Thoracic aorta (tissue), 2 donors: ENCODE measurements at places on chromosomes 6 and 20.
A peak's percentile ranks its signal among the peaks of the same experiment; 100 is the strongest.

DNA sequence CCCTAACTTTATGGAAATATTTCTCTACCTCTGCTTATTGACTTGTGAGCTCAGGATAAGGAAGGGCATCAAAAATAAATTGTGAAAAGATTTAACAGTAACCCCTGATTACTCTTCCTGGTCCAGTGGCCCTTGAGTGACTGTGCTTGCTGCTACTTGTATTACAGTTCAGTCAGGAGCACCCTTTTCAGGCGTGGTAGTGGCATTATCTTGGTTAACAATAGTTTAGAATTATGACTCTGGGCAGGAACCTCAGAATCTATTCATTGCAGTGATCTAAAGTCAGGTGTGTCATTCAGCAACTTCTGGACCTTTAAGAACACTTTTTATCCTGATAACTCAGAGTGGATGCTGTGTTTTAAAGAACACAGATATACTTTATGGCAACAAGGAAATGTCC, 43.4 kb downstream of the FAM135A start:
- no peaks in the 10 kb centered on the region for H3K36me3 ChIP-seq
- H3K27ac ChIP-seq, result no peak overlapping the region
- H3K27me3 ChIP-seq, result no peaks in the 10 kb centered on the region
- no peak overlapping the region for H3K4me3 ChIP-seq
- no peaks in the 10 kb centered on the region for H3K4me1 ChIP-seq

GRCh38 chr6:158854214-158855101, 35.3 kb upstream of the EZR start:
- H3K27ac ChIP-seq, result no peak overlapping the region
- no peaks in the 10 kb centered on the region for H3K36me3 ChIP-seq
- H3K27me3 ChIP-seq, result no peaks in the 10 kb centered on the region
- no peak for DNase-seq
- H3K4me1 ChIP-seq, result peaks cover 3% of the 10 kb centered on the region

GRCh38 chr6:63584125-63584514, 11.8 kb downstream of the LOC128125822 start:
- DNase-seq, result no peak
- no peaks in the 10 kb centered on the region for H3K27me3 ChIP-seq
- no peak overlapping the region for H3K27ac ChIP-seq
- no peak overlapping the region for H3K4me3 ChIP-seq
- peaks cover 22% of the 10 kb centered on the region for H3K36me3 ChIP-seq

DNA sequence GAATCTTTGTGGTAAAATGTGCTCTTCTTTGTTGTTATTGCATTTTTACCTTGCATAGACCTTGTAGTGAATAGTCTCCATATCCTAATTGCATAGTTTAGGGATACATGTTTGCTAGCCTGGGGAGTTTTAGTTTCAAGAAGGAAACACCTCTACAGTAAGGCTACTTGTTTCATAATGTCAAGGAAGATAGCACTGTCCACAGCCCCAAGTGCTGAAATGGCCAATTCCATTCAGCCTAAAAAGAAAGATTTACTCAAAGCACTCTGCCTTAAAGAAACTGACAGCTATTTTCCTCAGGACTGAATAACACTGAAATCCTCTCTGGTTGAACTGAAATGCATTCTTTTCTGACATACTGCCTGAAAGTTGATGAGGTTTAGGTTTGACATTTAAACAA, 2.6 kb downstream of the HCRTR2 start:
- no peak overlapping the region for H3K4me3 ChIP-seq
- no peak overlapping the region for H3K27ac ChIP-seq
- no peaks in the 10 kb centered on the region for H3K4me1 ChIP-seq
- H3K27me3 ChIP-seq, result no peaks in the 10 kb centered on the region
- no peak for DNase-seq

- no peaks in the 10 kb centered on the region for H3K27me3 ChIP-seq
- H3K27ac ChIP-seq, result no peak overlapping the region
- H3K4me1 ChIP-seq, result no peaks in the 10 kb centered on the region
- H3K4me3 ChIP-seq, result no peak overlapping the region
- no peaks in the 10 kb centered on the region for H3K36me3 ChIP-seq
Observed at GRCh38 chr6:22596011-22596410, 26.6 kb downstream of the HDGFL1 start.

GRCh38 chr6:41586252-41587007, 40.2 kb downstream of the FOXP4 start:
- H3K4me1 ChIP-seq, result peaks cover 3% of the 10 kb centered on the region
- DNase-seq, result no peak
- no peak overlapping the region for H3K27ac ChIP-seq

- H3K27me3 ChIP-seq, result no peaks in the 10 kb centered on the region
- no peak for DNase-seq
- no peak overlapping the region for H3K27ac ChIP-seq
Observed at GRCh38 chr6:139448051-139448649, 73.7 kb upstream of the CITED2 start.

GRCh38 chr6:6090861-6091607, 84.3 kb upstream of the NRN1 start:
- H3K4me3 ChIP-seq, result no peak overlapping the region
- H3K27me3 ChIP-seq, result no peaks in the 10 kb centered on the region
- no peaks in the 10 kb centered on the region for H3K4me1 ChIP-seq
- no peaks in the 10 kb centered on the region for H3K36me3 ChIP-seq
- no peak for DNase-seq

DNA sequence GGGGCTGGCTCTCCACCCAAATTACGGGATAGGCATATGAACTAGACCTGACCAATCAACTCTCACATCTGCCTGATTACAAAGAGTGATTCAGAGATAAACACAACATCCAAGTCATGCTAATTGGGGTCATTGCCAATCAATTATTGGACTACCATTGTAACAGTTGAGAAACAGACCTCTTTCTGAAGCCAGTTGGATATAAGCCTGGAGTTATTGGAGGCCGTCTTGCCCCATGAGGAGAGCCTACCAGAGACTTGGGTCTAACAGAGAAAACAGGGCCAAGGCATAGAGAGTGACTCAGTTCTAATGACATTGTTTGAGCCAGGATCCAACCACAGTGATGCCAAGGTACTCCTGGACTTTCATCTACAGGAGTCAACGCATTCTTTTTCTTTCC, 39.4 kb upstream of the HIVEP2 start:
- H3K27ac ChIP-seq, result no peak overlapping the region
- H3K36me3 ChIP-seq, result no peaks in the 10 kb centered on the region
- DNase-seq, result no peak
- H3K27me3 ChIP-seq, result no peaks in the 10 kb centered on the region

DNA sequence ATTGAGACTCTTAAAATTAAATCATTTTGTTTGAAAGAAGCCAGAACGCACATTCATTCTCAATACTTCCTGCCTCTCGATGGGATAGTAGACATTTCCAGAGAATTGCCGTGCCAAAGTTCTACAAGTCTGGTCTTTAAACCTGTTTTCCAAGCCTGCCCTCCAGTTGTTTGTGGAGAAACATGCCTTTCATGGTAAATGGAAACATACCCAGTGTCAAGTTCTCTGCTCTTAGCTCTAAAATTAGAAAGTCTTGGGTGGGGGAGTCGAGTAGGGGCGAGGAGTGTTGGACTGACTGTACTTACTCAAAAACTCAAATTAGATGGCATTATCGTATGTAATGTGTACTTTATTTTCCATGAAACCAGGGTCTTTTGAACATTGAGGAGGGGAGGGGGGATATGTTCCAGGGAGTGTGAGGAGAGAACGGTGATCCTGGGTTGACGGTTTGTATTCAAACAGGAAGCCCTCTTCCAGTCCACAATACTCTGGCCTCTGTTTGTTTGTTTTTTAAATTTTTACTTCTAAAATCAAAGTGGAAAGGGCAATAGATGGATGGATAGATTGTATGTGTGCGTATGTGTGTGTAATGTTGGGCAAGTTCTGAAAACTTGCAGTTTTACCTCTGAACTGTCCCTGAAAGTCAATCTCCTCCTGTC, 106.8 kb upstream of the ARMC2 start:
- H3K27ac ChIP-seq, result peak overlapping the region; percentile 52
- H3K27me3 ChIP-seq, result no peaks in the 10 kb centered on the region
- H3K36me3 ChIP-seq, result no peaks in the 10 kb centered on the region
- peaks cover 84% of the 10 kb centered on the region for H3K4me1 ChIP-seq
- no peak for DNase-seq
